LHCN-M2 (cell line): ENCODE measurements at places on chromosomes 11 and 22. TPM values are rescaled to one million over a fixed set of nuclear protein-coding genes. Genes with fewer than 3 reads are reported as not detected.

DNA sequence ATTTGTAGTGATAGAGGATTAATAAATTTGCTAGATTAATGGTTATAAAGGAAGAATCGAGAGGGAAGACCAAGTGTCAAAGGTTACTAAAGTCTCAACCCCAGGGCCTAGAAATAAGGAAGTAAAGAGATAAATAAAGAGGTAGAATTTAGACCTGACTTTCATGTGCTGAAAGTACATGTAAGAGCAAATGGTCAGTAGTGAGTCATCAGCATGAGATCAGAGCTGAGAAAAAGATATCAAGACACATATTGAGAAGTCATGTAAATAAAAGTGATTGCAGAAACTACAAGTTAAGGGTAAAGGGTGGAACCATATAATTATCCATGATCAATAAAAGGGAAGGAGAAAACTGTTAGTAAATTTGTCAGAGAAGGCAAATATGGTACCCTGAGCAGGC is 1.4 kb upstream of the OR8B8 start:
- no peak for DNase-seq

- no peak for DNase-seq
These were observed 37.8 kb downstream of the RNF141 start for GRCh38 chr11:10503221-10503620.

GRCh38 chr22:27347951-27348350 is 453.6 kb downstream of the MN1 start:
- DNase-seq: no peak

DNA sequence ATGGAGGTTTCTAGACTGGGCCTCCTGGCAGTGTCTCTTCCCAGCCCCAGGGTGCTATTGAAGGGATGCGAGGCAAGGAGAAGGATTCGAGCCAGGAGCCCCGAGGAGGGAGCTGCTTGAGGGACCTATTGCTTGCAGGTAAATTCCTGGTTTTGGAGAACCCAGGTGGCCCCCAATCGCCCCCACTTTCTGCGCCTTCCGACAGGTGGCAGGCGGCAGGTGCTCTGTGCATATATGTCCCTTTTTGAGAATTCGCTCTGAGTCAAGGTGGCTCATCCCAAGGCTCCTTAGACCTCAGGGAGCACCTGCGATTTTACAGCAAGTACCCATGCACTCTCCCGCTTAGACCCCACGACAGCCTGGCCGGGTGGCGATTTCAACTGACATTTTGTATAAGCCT is 40.3 kb upstream of the SHISAL1 start:
- DNase-seq: no peak

DNA sequence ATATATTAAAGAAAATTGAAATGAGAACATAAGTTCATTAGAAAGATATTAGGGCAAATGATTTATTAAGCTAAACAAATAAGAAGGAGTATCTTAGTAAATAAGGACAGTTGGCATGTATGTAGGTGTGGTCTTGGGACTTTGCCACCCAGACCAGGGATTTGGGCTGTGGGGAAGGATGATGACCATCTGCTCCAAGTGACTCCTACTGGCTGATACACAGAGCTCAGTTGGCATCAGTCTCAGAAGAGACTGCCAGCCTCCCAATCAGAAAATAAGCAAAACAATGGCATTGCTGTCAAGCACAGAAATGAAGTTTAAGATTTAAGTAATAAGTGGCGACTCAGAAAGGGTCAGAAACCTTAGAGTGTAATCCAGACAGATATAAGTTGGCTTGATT is 49.5 kb downstream of the PAX6 start:
- DNase-seq: peak; percentile 3

- DNase-seq: no peak
These were observed 42.0 kb downstream of the ALX4 start for GRCh38 chr11:44267750-44268613.

DNA sequence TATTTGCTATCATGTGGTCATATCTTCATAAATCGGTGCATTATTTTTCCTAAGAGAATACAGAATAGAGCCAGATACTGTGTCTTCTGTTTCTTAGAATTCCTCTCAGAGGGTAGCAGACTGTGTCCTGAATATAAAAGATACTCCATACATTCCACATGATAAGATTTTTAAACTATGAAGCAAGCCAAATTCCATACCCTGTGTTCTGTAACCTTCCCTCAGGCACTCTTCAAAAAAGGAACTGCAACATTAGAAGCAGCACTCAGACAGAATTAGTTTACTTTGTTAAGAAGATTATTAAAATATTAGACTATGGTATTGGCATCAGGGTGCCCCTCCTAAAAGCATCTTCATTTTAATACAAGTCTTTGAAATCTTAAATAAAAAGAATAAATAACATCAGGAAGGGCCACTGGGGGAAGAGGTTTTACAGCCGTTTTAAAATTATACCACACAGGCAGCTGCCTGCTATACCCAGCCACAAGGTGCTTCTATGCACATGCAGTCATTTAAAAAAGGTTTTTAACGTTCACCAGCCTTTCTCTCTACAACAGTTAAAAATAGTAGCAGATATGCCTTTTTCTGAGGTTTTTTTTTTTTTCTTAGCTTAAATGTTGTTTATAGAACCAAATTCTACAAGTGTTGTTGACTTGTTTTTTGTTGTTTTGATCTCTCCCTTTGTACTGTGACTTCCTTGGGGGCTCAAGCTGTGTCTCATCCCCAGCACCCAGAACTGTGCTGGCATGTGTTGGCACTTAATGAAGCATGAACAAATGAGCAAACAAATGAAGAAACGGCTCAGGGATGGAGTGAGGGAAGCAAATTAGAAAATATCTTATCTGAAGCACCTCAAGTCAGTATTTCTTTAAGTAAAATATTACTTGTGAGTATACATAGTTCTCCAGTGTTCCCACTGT is 54.7 kb upstream of the CCDC89 start:
- DNase-seq: no peak

DNA sequence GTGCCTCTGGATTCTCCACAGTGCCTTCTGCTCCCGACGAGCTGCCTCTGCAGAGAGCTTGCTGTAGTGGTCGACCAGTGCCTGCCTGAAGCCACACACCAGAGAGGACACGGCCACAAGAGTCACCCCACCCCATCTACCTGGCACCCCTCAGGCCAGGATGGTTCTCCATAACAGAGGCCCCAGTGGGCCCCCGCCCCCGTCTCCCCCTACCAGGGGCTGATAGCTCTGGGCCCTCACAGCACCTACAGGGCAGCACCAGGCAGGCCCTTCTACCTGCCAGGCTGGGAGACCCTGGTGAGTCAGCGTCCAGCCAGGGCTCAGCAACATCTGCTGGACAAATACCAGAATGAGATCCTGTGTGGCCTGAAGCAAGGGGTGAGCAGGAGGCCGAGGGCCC is 21.7 kb downstream of the SELENOO start:
- no peak for DNase-seq

- no peak for DNase-seq
These were observed 11.2 kb upstream of the GLYATL1 start for GRCh38 chr11:58928107-58928499.

DNA sequence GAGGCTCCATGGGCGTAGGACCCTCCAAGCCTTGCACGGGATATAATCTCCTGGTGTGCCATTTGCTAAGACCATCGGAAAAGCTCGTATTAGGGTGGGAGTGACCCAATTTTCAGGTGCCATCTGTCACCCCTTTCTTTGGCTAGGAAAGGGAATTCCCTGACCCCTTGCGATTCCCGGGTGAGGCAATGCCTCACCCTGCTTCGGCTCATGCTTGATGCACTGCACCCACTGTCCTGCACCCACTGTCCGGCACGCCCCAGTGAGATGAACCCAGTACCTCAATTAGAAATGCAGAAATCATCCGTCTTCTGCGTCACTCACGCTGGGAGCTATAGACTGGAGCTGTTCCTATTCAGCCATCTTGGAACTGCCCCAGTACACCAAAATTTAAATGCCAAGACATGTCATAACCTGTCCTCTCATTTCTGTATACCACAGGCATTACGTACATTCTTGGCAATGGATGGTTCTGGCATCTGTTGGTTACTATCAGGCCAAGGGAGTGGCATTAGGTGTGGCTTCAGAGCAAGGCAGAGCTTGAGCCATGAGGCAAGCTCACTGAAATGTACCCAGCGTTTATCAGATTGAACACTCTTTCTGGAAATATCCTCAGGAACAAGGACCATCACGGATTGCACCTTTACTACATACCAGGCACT is 95.4 kb upstream of the GALNT18 start:
- no peak for DNase-seq

GRCh38 chr11:57680552-57680874 is 12.6 kb downstream of the ZDHHC5 start:
- peak; percentile 32 for DNase-seq

DNA sequence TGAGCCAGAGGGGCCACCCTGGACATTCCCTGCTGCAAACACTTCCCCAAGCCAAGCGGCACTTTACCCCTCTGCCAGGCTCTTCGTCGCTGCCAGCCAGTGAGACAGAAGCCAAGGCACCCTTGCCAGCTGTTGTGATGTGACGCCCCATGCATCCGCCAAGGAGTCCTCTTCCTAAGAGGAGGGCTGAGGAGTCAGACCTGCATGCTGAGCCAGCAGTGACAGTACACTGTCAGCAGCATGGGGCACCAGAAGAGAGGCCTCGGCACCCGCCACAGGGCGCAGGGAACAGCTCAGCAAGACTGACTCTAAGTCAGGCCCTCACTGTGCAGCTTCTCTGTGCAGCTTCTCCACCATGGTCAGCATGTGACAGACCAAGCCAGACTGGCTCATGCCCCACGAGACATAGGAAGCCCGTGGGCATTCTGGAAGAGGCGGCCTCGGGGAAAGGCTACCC is 26.4 kb downstream of the VPS37C start:
- no peak for DNase-seq

DNA sequence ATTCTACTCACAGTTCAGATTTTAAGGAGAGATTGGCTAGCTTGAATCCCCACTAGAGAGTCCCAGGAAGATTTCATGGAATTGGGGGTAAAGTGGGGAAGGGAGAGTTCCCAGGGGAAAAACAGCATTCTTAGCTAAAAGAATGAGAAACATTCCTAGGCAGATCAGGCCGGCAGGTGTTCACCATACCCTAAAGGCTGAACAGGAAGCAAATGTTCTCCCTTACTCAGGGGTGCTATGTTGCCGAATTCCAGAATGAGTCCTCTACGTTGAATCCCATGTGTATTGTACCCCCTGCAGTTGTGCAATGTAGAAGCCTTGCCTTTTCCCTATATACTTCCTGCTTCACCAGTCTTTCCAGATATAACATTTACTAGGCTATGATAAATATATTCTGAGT is 135.2 kb upstream of the NCAM1 start:
- DNase-seq: no peak

DNA sequence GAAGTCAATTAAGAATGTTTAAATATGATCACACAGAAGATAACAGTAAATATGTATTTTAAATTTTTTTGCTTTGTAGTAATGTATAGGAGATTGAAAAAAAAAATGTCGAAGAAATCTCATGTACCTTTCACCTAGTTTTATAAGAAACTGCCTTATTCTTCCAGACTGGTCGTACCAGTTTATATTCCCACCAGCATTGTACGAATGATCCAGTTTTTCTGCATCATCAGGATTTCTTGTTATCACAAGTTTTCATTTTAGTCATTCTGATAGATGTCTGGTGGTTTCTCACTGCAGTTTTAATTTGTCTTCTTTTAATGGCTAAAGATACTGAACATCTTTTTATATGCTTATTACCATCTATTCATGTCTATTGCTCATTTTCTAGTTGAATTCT is 101.8 kb upstream of the CTSC start:
- DNase-seq: no peak

DNA sequence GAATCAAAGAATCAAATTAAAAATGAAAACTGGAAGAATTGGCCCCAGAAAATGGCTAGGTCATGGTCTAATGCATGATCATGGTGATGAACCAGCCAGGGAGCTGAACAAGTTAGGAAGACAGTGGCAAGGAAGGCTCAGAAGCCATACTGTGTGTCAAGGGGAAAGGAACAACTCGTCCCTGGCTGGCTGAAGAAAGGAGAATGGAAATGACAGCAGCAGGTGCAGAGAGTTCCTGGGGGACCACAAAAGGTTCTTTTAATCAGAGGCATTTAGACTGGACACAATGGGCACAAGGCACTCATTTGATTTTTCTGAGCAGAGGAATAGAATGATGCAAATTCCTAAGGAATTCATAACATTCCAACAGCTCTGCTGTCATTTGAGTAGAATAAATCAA is 209.9 kb downstream of the LARGE1 start:
- peak; percentile 47 for DNase-seq

- DNase-seq: no peak
These were observed 277.2 kb upstream of the PLET1 start for GRCh38 chr11:112537846-112538330.

GRCh38 chr22:19057539-19057938 is 64.7 kb downstream of the DGCR2 start:
- no peak for DNase-seq

GRCh38 chr11:17600316-17601255 is 53.5 kb downstream of the OTOG start:
- DNase-seq: no peak

DNA sequence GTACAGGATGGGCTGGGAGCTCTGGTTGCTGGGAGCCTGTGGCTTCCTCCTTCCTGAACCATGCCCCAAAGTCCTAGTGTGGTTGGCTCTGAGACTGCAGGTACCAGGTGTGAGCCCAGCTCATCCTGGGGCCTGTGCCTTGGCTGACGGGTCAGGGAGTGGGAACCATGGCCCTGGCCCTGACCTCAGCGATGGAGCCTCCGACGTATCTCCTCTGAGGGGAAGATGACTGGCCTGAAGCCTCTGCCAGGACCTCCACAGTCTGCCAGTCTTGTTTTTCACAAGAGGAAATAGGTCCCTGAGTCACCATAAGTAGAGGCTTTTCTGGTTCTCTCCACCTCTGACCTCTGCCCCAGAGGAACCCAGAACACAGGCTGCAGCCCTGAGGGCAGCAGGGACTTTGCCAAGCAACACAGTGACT is 3.4 kb downstream of the RCE1 start:
- DNase-seq: no peak

GRCh38 chr11:78612721-78613377 is 38.2 kb upstream of the NARS2 start:
- DNase-seq: no peak

DNA sequence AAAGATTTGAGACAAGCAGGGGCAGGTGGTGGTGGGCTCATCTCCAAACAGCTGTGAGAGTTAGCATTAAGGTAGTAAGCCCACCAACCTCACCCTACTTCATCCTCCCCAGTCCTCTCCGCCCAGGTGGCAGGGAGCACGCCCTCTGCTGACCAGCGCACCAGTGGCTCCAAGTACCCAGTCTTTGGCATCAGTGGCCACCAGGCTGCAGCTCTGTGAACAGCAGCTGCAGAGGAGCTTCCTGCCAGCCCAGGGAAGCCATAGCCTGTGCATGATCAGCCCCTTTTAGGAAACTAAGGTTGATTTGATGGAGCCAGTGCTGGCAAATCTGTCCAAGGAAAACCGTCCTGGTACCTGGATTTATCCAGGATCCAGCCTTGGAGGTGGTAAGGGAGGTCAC is 21.7 kb downstream of the CAVIN3 start:
- peak; percentile 50 for DNase-seq

GRCh38 chr11:2375964-2376551 is 1.1 kb upstream of the CD81 start:
- DNase-seq: no peak

The TPBGL gene
- not detected in 2 replicates for total RNA-seq

The P4HA3 gene
- total RNA-seq: 3.1 TPM in 2 replicates

The OR5T3 gene
- total RNA-seq: not detected in 2 replicates

The GLB1L2 gene
- not detected in 2 replicates for total RNA-seq

The KRTAP5-8 gene
- total RNA-seq: not detected in 2 replicates

The CHST1 gene
- total RNA-seq: 3.1 and 5.8 TPM in 2 replicates

The TMPRSS13 gene
- not detected in 2 replicates for total RNA-seq

The KCNJ5 gene
- total RNA-seq: 0.06 and 0.29 TPM in 2 replicates

The SPON1 gene
- total RNA-seq: not detected in 2 replicates

The C11orf16 gene
- not detected in 2 replicates for total RNA-seq

The CALCA gene
- total RNA-seq: not detected in 2 replicates

The AQP11 gene
- 3.5 and 3.7 TPM in 2 replicates for total RNA-seq

The DRAP1 gene
- 375 and 383 TPM in 2 replicates for total RNA-seq

The PGA3 gene
- 1.0 and 4.4 TPM in 2 replicates for total RNA-seq

The FBLN1 gene
- 34.4 and 37.6 TPM in 2 replicates for total RNA-seq
